ENCODE measurements at places on chromosomes 6 and 20. TPM values are rescaled to one million over a fixed set of nuclear protein-coding genes. Genes with fewer than 3 reads are reported as not detected.

DNA sequence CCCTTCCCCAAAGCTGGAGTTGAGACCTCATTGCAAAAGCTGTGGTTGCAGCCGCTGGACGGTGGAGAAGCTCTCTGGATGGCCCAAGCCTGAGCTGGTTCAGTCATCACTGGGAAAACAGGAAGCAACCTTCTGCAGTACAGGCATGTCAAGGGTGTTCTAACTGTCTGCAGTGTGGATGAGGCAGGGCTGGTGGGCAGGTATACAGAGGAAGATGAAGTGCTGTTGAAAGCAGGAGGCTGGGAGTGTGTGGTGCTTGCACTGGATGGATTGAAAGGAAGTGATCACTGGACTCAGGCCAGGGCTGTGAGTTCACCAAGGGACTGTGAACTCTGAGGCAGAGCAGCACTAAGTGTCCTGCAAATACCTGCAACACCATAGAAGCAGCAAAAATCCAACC is 89.0 kb upstream of the NOX3 start:
- DNase-seq = no peak
- no peak overlapping the region for H3K4me3 ChIP-seq
- no peaks in the 10 kb centered on the region for H3K27me3 ChIP-seq
- H3K36me3 ChIP-seq = no peaks in the 10 kb centered on the region

DNA sequence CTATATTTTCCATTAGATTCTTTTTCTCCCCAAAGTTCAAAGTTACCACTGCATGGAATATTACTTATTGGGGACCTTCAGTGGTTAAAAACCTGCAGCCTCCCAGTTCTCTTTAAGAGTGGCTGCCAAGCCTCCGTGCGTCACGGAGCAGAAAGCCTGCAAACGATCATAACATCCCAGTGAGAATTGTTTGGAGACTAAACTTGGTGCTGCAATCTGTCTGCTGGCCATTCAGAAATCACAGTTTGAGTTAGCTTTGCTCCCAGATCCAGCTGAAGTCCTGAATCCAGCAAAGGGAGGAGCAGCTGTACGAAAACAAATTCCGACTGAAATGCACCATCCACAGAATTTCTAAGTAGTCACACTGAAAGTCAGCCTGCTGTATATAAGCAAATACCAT is 213.5 kb upstream of the PDE10A start:
- peaks cover 4% of the 10 kb centered on the region for H3K36me3 ChIP-seq
- no peaks in the 10 kb centered on the region for H3K4me1 ChIP-seq

DNA sequence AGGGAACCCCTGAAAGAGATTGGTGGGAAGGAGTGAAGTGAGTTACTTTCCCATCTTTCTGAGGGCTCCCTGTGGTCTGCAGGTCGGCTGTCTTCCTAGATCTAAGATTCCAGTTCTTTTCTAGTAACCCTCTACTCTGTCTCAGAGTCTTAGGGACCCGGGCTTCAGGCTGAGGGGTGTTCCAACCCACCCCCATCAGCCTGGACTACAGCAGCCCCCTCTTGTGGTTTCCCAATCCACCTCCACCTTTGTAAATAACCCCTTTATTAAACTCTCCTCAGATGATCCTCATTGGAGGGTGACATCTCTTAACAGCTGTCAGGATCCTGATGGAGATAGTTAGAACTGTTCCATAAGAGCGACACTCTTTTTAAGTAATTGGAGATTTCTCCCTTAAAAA is 300.4 kb downstream of the LRFN2 start:
- no peaks in the 10 kb centered on the region for H3K27me3 ChIP-seq
- H3K4me3 ChIP-seq = peak overlapping the region; percentile 68
- DNase-seq = no peak
- H3K27ac ChIP-seq = no peak overlapping the region

Gene SLC52A3
- 3.3 TPM for total RNA-seq

- H3K36me3 ChIP-seq = peaks cover 2% of the 10 kb centered on the region
- DNase-seq = no peak
- no peak overlapping the region for H3K27ac ChIP-seq
- peaks cover 21% of the 10 kb centered on the region for H3K27me3 ChIP-seq
- H3K4me1 ChIP-seq = no peaks in the 10 kb centered on the region
Observed at GRCh38 chr20:23032056-23032749, 2.9 kb upstream of the SSTR4 start.

Gene BMP7
- 17.7 TPM for total RNA-seq

DNA sequence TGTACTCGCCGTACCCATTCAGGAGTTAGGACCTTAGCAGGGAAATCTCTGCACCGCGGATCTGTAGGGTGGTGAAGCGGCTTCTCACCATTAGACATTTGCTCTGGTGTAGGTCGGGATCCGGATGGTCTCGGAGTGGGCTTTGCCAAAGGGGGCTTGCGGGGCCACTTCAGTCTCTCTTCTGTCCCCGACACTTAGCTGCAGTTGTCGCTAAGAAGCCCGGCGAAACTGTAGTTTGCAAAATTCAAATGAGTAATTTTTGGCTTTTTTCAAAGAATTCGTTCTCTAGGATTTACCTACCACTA is 433 bp downstream of the QRSL1 start:
- H3K27ac ChIP-seq = peak overlapping the region; percentile 46
- H3K27me3 ChIP-seq = no peaks in the 10 kb centered on the region
- peaks cover 2% of the 10 kb centered on the region for H3K36me3 ChIP-seq
- peak overlapping the region; percentile 92 for H3K4me3 ChIP-seq
- H3K4me1 ChIP-seq = no peaks in the 10 kb centered on the region

Gene SLC26A8
- total RNA-seq = 0.09 TPM

Gene STAU1
- 106 TPM for total RNA-seq

DNA sequence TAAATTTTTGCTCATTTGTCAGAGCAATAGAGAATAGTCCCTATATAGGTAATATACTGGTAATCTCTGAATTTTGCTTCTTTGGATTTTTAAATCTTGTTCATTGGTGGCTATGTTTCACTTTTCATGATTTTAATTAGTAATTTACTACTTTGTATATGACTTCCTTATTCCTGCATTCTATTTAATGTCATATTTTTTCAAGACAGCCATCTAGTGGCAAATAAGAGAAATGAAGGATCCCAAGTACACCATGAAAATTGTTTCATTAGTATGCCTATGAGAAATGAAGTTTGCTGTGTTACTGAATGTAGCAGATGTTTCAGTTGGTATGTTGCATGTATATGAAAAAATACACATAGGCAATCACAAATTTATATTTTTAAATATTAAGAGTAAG is 82.4 kb downstream of the ZNF292 start:
- no peaks in the 10 kb centered on the region for H3K27me3 ChIP-seq
- no peak overlapping the region for H3K4me3 ChIP-seq
- peaks cover 58% of the 10 kb centered on the region for H3K36me3 ChIP-seq
- no peak for DNase-seq
- H3K4me1 ChIP-seq = no peaks in the 10 kb centered on the region
- no peak overlapping the region for H3K27ac ChIP-seq

DNA sequence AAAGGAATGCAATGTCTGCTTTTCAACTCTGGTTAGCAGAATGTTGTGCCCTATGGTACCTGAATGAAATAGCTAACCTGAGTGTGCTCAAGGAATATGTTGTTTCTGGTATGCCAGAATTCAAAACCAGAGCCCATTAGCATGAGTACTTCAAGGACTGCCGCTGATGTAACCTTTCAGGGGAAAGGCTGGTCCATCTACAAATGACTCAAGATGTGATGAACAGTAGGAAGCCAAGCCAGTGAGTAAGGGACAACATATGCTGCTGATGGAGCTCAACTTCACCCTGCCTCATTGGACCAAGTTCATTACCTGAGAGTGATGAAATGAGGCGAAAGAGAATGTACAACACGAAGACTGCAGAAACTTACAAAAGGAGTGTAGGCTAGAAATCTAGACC is 95.7 kb upstream of the BMP2 start:
- DNase-seq = no peak
- H3K27ac ChIP-seq = no peak overlapping the region
- H3K4me1 ChIP-seq = no peaks in the 10 kb centered on the region
- H3K27me3 ChIP-seq = no peaks in the 10 kb centered on the region
- no peaks in the 10 kb centered on the region for H3K36me3 ChIP-seq

DNA sequence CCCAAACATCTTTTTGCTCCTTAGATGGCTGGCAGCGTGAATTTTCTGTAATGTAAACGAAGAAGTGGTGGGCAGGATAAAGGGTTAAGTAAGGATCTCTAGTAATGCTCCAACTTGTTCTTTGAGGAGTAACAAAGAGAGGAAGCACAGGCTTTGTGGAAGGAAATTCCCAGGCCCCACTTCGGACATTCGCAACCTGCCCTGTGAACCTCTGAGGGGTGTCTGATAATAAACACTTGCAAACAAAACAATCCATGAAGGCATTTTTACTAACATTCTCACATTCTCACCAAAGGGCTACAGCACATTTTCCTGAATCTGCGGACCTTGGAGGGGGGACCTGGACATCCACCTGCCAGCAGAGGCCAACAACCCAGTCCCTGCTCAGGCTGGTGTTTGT is 25.8 kb upstream of the ADGRF5 start:
- no peaks in the 10 kb centered on the region for H3K36me3 ChIP-seq
- H3K4me1 ChIP-seq = no peaks in the 10 kb centered on the region
- no peak overlapping the region for H3K4me3 ChIP-seq
- no peak for DNase-seq
- no peaks in the 10 kb centered on the region for H3K27me3 ChIP-seq

DNA sequence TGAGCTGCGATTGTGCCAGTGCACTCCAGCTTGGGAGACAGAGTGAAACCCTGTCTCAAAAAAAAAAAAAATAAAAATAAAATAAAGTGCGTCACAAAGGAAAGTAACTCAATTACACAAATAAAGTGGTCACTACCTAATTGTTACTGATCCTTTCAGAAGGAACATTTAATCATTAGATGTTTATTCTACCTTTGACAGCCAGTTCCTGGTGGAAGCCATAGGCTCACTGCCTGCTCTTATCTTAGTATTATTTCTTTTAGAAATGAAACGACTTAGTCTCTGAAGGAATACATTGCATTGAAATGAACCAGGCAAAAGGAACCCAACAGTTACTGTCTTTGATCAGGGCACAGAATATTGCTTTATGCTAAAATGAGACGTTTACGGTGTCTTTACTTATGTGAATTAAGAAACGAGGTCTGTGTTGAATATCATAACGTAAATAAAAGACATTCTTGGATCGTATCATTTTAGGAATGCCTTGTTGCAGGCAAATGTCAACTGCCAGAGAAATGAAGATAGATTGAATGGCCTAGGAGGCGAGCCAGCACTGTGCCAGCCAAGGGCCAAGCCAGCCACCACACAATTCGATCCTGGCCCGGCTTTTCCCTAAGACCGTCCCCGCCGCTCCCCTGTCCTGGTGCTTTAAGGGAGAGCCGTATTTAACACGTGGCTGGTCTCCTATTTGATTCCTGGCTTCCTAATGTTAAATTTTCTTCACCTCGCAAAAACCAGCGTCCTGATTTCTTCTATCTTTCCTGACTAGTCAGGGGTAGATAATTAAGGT is 136.7 kb upstream of the GMDS start:
- no peaks in the 10 kb centered on the region for H3K27me3 ChIP-seq
- no peak for DNase-seq
- H3K36me3 ChIP-seq = peaks cover 4% of the 10 kb centered on the region
- no peaks in the 10 kb centered on the region for H3K4me1 ChIP-seq
- H3K27ac ChIP-seq = no peak overlapping the region

DNA sequence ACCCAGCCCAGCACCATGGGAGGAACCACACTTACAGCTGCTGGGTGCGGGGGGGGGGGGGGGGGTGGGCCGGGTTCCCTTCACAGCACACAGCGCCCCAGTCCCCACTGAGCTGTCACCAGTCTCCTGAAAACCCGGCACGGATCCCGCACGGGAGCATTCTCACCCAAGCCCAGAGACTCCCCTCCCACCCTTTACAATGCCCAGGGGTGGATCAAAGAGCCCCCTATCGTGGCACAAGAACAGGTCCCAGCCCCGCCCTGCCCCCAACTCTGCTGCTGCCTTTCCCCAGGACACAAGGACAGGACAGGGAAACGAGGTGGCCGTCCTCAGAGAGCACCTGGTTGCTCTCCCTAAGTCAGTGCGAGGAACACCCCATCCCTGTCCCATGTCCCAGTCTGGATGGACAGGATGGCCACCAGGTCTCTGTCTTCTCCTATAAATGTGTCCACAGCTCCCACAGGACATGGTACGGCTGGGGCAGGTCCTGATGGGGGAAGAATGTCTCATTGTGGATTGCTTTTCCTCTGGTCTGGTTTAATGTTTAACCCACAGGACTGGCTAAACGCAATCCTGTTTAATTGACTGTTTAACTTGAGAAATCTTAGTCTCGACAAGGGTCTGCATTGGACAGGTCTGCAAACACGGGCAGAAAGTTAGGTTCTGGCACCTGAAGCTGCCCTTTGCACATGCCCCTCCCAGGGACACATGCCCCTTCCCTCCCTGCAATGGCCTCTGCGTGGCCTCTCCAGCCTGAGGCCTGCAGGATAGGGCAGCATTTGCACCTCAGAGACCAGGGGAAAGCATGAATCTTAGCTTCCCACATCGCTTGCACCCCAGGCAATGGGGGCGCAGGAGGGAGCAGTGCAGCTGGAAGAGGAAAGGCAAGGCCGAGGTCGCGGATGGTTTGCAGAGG is 45.3 kb downstream of the DACT2 start:
- no peaks in the 10 kb centered on the region for H3K4me1 ChIP-seq
- DNase-seq = peak; percentile 48
- no peak overlapping the region for H3K27ac ChIP-seq

DNA sequence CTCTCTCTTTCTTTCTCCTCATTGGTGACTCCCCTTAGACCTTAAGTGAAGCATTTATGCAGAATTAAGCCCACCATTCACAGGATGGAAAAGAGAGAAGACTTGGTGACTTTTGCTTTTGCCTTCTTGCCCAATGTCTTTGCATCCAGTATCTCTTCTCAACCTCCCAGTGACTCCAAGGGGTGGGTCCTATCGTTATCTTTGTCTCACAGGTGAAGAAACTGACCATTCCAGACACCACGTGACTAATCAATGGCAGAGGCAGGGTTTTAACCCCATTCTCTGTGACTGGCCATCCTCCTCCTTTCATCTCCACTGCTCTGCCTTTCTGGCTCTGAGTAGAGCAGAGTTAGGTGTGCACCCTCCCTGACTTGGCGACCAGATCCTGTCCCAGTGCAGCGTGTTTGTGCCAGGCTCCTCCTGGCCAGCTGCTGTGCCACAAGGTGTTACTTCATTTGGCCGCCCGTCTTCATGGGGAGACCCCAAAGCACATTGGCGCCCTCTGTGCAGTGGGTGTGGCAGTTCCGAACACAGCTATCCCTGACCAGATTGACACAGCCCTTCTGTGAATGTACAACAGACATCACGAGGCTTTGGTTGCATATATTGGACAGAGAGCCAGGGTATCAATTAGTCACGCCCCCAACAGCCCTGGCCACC is 501.3 kb downstream of the CD83 start:
- DNase-seq = no peak
- H3K4me3 ChIP-seq = no peak overlapping the region
- no peaks in the 10 kb centered on the region for H3K27me3 ChIP-seq
- H3K27ac ChIP-seq = no peak overlapping the region

Gene C4B
- total RNA-seq = 2.7 TPM

GRCh38 chr20:49787371-49788357 is 25.0 kb upstream of the SLC9A8 start:
- no peak overlapping the region for H3K4me3 ChIP-seq
- no peaks in the 10 kb centered on the region for H3K27me3 ChIP-seq
- no peaks in the 10 kb centered on the region for H3K36me3 ChIP-seq
- H3K4me1 ChIP-seq = no peaks in the 10 kb centered on the region
- DNase-seq = no peak
- H3K27ac ChIP-seq = no peak overlapping the region
